Right cardiac atrium (tissue), 5 donors: ENCODE measurements at places on chromosomes 12 and 14. TPM values are rescaled to one million over a fixed set of nuclear protein-coding genes. Genes with fewer than 3 reads are reported as not detected.

DNA sequence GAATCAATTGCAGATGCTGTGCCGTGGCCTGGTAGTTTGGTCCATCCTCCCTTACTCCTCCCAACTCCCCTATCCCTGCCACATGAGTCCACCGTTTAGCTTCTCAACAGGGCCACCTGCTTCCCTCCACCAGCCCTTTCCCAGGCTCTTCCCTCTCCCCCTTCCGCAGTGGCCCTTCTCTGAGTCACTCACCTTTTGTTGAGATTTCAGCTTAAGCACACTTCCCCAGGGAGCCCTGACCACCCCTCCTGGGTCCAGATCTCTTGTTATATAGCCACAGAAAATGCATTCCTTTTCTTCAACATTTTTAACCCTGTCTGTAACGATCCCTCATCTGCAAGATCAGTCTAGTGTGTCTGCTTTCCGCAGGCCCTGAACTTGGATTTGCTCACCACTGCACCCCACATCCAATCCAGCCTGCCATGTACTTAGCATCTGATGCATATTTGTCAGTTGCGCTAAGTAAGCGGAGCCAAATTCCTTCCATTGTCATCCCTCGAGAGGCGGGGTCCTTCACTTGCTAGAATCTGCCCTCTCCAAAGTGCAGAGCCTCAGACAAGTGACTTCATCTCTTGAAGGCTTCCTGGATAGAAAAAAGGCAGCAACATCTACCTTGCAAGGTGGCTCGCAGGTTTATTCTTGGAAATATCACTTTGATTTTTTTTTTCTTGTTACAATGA lies 41.1 kb downstream of the TMEM63C start:
- no peak for DNase-seq

Gene TPPP2
- 0.56 TPM for total RNA-seq

DNA sequence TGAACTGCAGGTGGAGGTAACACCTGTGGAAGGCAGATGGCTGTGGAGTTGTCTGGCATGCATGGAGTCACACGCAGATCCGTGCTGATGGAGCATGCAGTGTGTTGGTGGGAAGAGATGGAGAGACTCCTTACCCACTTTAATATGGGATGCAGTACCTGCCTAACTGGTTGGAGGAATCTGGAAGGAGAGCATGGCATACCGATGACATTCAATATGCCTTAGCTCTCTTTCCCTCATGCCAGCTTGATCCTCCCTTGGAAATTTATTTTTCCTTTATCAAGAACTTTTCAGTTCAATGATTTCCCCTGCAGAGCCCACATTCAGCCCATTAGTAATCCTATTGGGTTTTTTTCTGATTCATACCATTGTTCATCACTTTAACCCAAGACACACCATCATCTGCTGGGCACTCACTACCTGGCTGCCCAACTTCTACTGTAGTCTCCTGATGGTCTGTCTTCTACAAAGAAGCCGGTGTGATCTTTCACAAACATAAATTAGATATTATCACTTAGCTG lies 25.9 kb upstream of the NR2C1 start:
- DNase-seq, result no peak

GRCh38 chr14:88598097-88598675 lies 35.3 kb downstream of the ZC3H14 start:
- no peak for DNase-seq

Gene SLCO1A2
- total RNA-seq, result not detected

- DNase-seq, result no peak
Observed at GRCh38 chr12:67391034-67391433, 121.9 kb downstream of the CAND1 start.

DNA sequence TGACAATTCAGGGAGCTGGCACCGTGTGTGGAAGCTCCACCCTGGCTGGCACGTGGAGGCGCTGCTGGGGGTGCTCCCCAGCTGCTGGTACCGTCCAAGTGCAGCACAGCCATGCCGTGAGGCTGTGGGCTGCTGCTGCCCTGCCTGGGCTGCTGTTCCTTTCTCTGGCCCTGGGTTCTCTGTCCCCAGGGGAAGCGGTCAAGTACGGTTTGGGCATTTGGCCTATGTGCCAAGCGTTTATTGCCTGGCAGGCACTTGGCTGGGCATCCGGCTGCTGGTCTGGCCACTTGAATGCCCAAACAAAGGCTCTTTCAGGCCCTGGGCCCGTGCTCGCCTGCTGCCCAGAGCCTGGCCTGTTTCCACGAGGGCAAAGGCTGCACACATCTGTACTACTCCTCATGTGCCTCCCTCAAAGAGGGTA lies 39.6 kb downstream of the RHOF start:
- DNase-seq, result peak; percentile 60

Gene SNRPF
- 15.0 TPM for total RNA-seq

DNA sequence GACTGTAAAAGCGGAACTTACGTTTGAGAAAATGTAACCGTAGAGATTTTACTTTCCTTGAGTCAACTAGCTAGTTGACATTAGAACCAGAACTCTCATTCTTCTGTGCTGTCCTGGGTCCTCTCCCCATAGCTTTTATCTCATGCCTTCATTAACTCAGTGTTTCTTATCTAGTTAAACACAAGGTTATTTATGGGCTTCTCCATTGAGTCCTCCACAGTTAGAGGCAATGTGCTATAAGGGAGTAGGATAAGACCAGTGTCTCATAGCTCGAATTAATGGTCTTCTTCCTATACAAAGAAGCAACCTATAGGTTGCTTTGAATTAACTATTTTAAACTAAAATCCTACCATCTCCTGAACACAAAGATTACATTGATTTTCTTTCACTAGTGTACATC lies 129.8 kb downstream of the ACSS3 start:
- DNase-seq, result no peak

Gene SDR9C7
- 0.12 TPM for total RNA-seq

DNA sequence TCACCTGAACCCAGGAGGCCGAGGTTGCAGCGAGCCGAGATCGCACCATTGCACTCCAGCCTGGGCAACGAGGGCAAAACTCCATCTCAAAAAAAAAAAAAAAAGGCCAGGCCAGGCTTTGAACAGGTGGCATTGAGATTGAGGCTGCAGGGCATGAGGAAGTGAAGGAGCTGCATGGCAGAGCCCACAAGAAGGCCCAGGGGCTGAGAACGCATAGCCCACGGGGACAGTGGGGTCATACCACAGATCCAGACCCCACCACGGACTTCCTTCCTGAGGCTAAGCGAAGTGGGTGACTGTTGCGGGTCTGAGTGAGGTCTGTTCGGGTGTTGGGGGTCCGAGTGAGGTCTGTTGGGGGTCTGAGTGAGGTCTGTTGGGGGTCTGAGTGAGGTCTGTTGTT lies 7.8 kb downstream of the JAG2 start:
- DNase-seq, result no peak

- no peak for DNase-seq
Observed at GRCh38 chr12:132795847-132796246, 32.8 kb downstream of the GOLGA3 start.

Gene KRT74
- total RNA-seq, result 0.82 TPM
